ENCODE measurements at places on chromosomes 5 and 9.

- DNase-seq = no peak
Observed at GRCh38 chr5:122312591-122313406, 762 bp downstream of the SNCAIP start.

GRCh38 chr5:126937771-126938170, 92.6 kb downstream of the MARCHF3 start:
- DNase-seq = no peak

- no peak for DNase-seq
Observed at GRCh38 chr5:140540227-140540626, 7.2 kb upstream of the EIF4EBP3 start.

DNA sequence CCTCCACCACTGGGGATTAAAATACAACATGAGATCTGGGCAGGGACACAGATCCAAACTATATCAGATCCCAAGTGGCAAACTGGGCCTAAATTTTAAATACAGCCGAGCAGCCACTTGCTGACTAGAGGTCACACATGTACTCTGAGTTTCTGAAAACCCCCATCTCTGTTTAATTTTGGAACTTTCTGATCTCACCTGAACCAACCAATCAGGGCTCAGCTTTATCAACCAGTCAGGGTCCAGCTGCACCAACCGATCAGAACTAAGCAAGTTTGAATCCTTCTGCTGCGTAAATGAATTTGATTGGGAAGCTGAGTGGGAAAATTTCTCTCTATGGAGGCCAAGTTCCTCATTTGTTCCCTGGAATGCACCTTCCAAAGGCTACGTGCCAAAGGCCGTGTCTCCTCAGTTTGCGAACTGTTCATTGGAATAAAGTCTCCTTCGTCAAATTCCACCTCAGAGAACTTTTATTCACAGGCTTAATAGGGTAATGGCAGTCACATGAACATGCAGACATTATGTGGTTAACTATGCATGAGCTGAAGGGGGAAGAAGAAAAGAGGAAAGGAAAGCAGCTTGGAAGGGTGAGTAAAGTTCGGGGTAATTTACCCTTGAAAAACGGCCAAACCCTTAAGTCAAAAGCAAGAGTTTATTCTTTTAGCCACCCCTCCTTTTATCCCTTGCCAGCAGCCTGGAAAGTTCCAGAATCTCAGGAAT, 3.7 kb downstream of the CD180 start:
- DNase-seq = peak; percentile 32

- DNase-seq = no peak
Observed at GRCh38 chr5:96516631-96517071, 83.6 kb upstream of the PCSK1 start.

GRCh38 chr9:14344941-14345353, 31.0 kb upstream of the NFIB start:
- no peak for DNase-seq

- no peak for DNase-seq
Observed at GRCh38 chr5:179033004-179033580, 9.5 kb downstream of the ZNF879 start.

DNA sequence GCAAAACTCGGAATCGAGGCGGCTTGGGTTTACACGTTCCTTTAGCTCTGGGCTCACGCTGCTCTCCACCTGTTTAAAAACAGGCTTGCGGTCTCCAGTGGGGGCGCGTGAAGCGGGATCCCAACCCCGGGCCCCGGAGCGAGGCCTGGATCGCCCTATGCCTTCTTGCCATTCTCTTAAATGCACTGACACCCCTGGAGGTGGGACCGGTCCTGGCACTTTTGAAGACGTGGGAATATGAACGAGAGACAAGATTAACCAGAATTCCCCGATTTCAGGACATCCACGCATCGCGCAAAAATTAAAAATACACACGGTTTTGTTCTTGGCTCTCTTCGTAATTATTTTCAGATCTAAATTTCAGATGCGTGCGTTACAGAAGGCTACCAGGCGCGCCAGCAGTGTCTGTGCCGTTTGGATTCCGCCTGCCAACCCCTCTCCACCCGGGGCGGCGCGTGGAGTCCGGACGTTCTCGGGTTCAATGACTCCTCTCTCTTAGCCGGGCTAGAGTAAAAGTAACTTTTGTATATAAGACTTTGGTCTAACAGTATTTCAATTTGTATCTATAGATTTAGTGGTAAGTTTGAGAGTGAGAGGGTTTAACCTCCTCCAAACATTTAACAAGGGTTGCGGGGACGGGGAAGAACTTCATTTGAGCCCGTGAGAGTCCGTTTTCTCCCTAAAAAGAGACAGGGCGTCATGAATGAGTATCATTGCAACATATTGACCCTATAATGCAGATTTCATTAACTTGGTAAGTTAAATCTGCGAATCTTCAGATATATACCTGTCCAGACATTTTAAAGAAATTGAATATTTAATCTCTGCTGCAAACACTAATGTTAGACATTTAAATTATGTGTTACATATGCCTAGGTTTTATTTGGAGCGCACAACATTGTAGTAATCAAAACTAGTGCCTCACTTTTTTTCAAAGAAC, 3.8 kb downstream of the FOXD1 start:
- DNase-seq = no peak

GRCh38 chr5:112475747-112476365, 56.8 kb upstream of the EPB41L4A start:
- no peak for DNase-seq

DNA sequence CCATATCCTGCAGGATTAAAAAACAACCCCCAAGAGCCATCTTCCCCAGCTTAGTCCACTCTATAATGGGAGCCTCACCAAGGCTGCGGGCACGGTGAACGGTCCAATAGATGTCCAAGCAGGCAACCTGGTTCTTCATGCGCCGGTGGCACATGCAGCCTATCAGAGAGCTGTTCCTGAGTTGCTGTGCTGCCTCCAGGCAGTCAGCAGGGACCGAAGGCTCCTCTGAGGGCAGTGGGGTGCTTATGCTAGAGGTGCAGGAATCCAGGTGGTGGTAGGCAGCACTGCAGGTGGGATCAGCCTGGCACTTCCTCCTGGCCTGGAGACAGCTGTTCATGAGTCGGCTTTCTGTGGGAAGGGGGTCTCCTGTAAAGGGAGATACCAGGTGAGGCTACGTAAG, 10.2 kb downstream of the GFRA3 start:
- no peak for DNase-seq

GRCh38 chr9:81685763-81686613, 3.4 kb downstream of the TLE1 start:
- DNase-seq = no peak

- no peak for DNase-seq
Observed at GRCh38 chr5:473551-474192, 30.7 kb downstream of the EXOC3 start.

All from astrocyte of the cerebellum (primary cell).